ENCODE measurements at places on chromosomes 3 and 15. TPM values are rescaled to one million over a fixed set of nuclear protein-coding genes. Genes with fewer than 3 reads are reported as not detected.

Gene ALPK3
- 0.24 TPM for total RNA-seq

Gene A4GNT
- total RNA-seq: not detected

Gene SLC28A2
- not detected for total RNA-seq

Gene BNC1
- total RNA-seq: not detected

Gene CHRNA3
- total RNA-seq: not detected

DNA sequence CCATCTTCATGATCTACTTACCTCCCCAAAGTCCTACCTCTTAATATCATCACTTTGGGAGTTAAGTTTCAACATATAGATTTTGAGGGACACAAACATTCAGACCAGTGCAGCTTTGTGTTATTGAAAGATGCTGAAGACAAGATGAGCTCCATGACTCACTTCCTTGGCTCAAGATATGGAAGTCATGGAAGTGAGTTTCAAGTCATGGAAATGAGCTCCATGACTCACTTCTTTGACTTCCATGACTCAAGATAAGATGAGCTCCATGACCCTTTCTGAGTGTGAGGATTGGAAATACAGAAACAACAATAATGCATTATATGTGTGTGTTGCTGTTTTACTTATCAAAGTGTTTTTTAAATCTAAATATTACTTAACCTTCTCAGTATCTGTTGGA lies 170.2 kb upstream of the TPRG1 start:
- H3K36me3 ChIP-seq: no peaks in the 10 kb centered on the region
- no peak for DNase-seq
- no peaks in the 10 kb centered on the region for H3K4me1 ChIP-seq
- no peaks in the 10 kb centered on the region for H3K27me3 ChIP-seq
- H3K27ac ChIP-seq: no peak overlapping the region

GRCh38 chr3:56990641-56991015 lies 69.8 kb upstream of the SPATA12 start:
- DNase-seq: no peak
- H3K27ac ChIP-seq: no peak overlapping the region
- no peaks in the 10 kb centered on the region for H3K4me1 ChIP-seq
- H3K36me3 ChIP-seq: no peaks in the 10 kb centered on the region
- H3K27me3 ChIP-seq: no peaks in the 10 kb centered on the region

DNA sequence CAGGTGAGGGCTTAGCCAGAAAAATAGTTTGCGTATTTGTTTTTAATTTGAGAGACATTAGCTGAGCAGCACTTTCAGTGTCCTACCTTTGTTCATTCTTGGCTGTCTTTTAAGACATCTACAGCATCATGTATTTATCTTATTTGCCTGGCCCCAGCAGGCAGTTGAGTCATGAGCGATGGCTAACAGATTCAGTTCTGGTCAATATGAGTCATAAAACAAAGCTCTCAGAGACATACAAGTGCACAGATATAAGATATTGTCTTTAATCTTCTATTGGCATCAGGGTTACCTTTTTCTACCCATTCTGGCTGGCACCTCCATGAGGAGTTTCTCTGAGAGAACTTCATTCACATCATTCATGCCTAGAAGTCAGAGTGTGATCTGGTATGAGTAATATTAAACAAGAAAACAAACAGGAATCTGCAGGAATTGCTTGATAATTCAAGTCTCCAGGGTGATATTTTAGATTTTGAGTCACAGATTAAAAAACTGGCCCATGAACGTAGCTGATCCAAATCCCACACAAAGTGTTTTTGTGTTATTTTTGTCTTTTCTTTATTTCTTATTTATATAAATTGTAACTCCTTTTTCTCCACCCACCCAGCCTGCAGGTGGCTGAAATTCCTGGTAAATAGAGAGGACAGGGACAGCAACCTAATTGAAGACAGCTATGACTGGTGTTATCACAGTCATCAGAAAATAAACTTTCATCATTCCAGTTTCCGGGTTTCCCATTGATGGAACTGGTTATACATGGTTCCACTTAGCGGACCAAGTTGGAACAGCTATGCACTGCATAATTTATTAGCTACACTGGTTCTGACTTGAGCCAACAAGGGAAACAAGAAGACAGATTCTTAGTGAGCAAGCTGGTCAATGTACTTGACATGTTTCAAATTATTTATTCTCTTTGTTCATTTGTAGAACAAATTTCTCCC lies 47.3 kb downstream of the PLSCR2 start:
- no peak for DNase-seq
- H3K36me3 ChIP-seq: no peaks in the 10 kb centered on the region
- H3K27ac ChIP-seq: no peak overlapping the region
- H3K4me3 ChIP-seq: no peak overlapping the region

GRCh38 chr3:14925729-14926591 lies 21.4 kb upstream of the NR2C2 start:
- H3K4me3 ChIP-seq: no peak overlapping the region
- H3K27ac ChIP-seq: no peak overlapping the region
- H3K4me1 ChIP-seq: no peaks in the 10 kb centered on the region
- no peaks in the 10 kb centered on the region for H3K27me3 ChIP-seq
- no peaks in the 10 kb centered on the region for H3K36me3 ChIP-seq

DNA sequence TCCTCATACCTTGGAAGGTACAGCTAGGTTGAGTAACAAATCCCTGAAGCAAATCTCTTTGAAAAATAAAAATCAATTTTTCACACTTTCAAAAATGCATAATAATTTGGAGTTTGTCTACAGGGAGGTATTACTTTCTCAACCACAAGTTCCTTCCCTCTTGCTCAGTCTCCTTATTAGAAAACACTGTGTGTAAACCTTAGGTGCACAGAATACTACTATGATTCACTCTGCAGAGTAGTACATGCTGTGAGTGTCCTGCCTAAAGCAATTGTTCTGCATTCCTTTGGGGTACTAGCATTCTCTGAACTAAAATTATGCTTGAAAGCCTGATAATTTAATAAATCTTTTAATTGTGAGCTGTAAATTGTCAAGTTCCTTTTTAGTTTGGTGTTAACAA lies 115.9 kb upstream of the EPHA3 start:
- no peaks in the 10 kb centered on the region for H3K36me3 ChIP-seq
- DNase-seq: no peak
- no peak overlapping the region for H3K4me3 ChIP-seq
- H3K27me3 ChIP-seq: no peaks in the 10 kb centered on the region

DNA sequence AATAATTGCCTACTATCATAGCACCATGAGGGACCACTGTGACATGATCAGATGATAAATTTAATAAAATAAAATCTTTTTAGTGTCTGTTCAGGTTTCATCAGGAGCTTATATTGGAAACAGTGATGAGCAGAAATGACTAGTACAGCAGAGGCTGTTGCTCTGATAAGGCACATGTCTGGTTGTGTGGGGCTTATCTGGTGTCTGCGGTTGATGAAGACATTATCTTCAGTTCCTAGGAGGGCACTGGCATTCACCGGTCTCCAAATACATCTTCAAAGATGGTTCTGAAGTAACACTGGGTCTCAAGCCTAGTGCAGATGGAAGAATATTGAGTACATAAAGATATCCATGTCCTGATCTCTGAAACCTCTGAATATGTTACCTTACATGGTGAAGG lies 125.3 kb downstream of the SUCNR1 start:
- no peak overlapping the region for H3K27ac ChIP-seq
- H3K27me3 ChIP-seq: no peaks in the 10 kb centered on the region
- no peak for DNase-seq
- H3K4me1 ChIP-seq: no peaks in the 10 kb centered on the region

GRCh38 chr3:10976770-10977169 lies 15.8 kb upstream of the SLC6A1 start:
- no peak overlapping the region for H3K4me3 ChIP-seq
- no peak overlapping the region for H3K27ac ChIP-seq
- H3K27me3 ChIP-seq: no peaks in the 10 kb centered on the region
